Esophagus squamous epithelium (tissue), 5 donors: ENCODE measurements at places on chromosomes 6 and 20.

GRCh38 chr20:43939762-43940121 is 25.1 kb downstream of the TOX2 start:
- DNase-seq = no peak

DNA sequence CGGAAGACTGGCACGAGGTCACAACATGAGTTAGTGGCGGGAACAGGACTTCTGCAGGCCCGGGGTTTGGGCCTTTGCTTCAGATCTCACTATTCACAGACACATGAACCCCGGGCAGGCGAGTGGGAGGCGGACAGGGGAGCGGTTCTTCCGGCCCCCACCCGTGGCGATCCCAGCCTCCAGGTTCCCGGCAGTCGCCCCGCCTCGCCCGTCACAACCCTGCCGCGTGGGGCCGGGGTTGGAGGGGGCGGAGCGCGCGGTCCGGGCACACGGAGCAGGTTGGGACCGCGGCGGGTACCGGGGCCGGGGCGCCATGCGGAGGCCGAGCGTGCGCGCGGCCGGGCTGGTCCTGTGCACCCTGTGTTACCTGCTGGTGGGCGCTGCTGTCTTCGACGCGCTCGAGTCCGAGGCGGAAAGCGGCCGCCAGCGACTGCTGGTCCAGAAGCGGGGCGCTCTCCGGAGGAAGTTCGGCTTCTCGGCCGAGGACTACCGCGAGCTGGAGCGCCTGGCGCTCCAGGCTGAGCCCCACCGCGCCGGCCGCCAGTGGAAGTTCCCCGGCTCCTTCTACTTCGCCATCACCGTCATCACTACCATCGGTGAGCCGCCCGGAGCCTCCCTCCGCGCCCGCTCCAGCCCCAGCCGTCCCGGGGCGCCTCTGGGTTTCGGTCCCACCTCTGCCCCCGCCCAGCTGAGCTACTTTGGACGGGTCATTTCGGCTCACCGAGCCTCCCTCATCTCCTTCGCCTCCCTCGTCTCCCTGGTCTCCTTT is at the start of gene KCNK15:
KCNK15 (plus strand) TSS at position 268 of the 769 bp plus-strand sequence; CDS start at position 314, 46 bp downstream.
- DNase-seq = no peak

GRCh38 chr6:25022140-25022553 is 86.4 kb upstream of the RIPOR2 start:
- no peak for DNase-seq

DNA sequence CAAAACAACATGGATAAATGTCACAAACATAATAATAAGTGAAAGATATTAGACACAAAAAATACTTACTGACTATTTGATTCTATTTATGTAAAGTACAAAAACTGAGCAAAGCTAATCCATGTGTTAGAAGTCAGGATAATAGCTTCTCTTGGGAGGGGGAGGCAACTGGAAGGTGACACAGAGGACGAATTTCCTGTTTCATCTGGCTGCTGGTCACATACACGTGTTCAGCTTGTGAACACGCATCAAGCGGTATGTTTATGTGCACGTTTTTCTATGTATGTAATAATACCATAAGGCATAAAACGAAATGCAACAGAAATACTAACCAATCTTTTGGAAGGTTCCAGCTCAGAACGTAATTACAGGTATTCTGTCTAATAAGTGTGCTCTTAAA is 54.3 kb downstream of the MKKS start:
- DNase-seq = no peak

DNA sequence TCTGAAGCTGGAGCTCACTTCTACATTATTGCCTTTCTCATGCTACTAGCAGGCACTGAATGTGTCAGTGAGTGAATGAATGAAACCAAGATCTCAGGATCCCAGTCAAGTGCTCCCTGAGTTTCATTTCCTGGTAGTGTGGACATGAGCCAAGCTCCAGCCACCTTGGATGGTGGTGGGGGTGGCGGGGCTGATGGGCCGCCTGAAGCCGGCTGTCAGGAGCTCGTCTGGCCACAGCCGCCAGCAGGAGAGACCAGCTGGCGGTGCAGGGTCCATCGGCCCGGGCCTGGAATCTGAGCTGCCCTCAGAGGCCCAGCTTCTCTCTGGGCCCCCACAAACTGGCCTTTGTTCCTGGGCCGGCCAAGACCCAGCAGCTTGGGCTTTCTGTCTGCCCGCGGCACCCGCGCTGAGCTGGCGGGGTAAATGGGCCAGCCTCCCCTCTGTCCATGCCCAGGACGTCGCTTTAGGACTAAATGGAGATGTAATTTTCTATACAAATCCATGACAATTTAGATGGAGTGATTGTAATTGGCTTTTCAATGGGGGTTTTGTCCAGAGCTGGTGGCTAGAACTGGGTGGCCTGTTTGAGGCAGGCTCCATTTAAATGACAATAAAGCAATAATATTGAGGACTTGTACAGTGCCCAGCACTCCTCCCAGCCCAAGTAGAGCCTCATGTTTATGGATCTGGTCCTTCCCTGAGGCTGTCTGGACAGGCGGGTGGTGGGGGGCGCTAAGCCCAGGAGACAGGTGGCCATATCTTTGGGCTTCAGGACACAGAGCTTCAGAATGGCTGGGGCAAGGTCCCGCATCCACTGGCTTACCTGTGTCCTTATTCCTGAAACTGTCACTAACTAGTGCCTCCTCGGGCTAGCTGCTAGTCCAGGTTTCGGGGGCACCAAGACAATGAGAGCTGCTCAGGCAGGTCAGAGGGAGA is 43.5 kb downstream of the NOL4L start:
- DNase-seq = no peak
